ENCODE measurements at places on chromosomes 16 and 17.

DNA sequence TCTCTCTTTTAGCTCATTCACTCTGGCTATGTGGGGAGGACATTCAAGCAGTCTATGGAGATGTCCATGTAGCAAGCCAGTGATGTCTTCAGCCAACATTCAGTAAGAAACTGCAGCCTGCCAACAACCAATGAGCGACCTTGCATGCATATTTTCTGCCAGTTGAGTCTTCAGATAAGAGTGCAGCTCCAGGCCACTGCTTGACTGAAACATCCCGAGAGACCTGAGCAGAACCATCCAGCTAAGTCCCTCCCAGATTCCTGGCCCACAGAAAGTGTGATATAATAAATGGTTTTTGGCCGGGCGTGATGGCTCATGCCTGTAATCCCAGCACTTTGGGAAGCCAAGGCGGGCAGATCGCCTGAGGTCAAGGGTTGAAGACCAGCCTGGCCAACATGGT lies 10.5 kb upstream of the C17orf58 start:
- no peaks in the 10 kb centered on the region for H3K36me3 ChIP-seq
- DNase-seq = no peak
- no peak overlapping the region for H3K27ac ChIP-seq
- H3K4me1 ChIP-seq = no peaks in the 10 kb centered on the region
- H3K27me3 ChIP-seq = no peaks in the 10 kb centered on the region
- no peak overlapping the region for H3K4me3 ChIP-seq

- H3K4me3 ChIP-seq = no peak overlapping the region
- H3K27me3 ChIP-seq = no peaks in the 10 kb centered on the region
- no peak for DNase-seq
- H3K27ac ChIP-seq = no peak overlapping the region
Measured at GRCh38 chr17:43554857-43555256, 8.7 kb upstream of the ETV4 start.

DNA sequence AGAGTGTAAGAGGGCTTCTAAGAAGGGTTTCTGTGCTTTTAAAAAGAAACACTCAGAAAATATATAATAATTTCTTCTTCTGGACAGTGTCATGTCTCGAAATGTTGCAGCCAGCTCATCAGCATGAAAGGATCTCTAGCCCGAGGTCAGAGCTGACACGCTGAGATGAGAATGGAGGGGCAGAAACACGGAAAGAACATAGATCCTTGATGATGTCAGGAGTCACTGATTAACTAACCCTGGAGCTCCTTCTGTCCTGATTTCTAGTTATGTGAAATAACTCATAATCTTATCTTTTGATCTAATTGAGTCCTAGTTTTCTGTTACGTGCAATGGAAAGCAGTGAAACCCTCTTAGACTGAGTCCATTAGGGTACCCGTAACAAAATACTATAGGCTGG lies 10.3 kb upstream of the TOX3 start:
- no peaks in the 10 kb centered on the region for H3K4me1 ChIP-seq
- H3K36me3 ChIP-seq = no peaks in the 10 kb centered on the region
- H3K4me3 ChIP-seq = no peak overlapping the region

DNA sequence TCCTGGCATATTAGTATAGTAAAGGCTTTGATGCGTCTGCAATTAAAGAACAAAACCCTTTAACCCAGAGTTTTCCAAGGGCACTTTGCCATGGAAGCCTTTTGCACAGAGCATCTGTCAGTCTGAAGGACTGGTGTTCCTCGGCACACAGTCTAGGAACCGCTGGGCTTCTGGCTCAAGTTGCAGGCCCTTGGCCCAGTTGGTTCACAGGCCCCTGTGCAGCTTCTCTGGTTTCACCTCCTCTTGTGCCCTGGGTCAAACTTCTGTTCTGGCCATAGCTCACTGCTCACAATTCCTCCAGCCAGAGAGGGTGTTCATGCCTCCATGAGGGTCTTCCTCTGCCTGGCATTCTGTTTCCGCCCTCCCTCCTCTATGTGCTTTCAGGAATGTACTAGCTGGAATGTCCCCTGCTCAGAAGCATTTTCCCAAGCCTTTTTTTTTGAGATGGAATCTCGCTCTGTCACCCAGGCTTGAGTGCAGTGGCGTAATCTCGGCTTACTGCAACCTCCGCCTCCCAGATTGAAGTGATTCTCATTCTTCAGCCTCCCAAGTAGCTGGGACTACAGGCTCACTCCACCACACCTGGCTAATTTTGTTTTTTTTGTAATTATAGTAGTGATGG lies 34.5 kb upstream of the TEX2 start:
- no peak overlapping the region for H3K27ac ChIP-seq
- DNase-seq = no peak
- H3K27me3 ChIP-seq = no peaks in the 10 kb centered on the region
- no peaks in the 10 kb centered on the region for H3K36me3 ChIP-seq
- H3K4me3 ChIP-seq = no peak overlapping the region
- H3K4me1 ChIP-seq = peaks cover 4% of the 10 kb centered on the region

- no peaks in the 10 kb centered on the region for H3K4me1 ChIP-seq
- no peaks in the 10 kb centered on the region for H3K36me3 ChIP-seq
- no peak overlapping the region for H3K27ac ChIP-seq
- DNase-seq = no peak
- H3K4me3 ChIP-seq = no peak overlapping the region
- H3K27me3 ChIP-seq = no peaks in the 10 kb centered on the region
Measured at GRCh38 chr16:86775511-86775921, 197.2 kb downstream of the FOXL1 start.

GRCh38 chr16:28288114-28288513 lies 4.2 kb upstream of the SBK1 start:
- H3K36me3 ChIP-seq = no peaks in the 10 kb centered on the region
- no peak for DNase-seq
- no peaks in the 10 kb centered on the region for H3K4me1 ChIP-seq
- no peak overlapping the region for H3K4me3 ChIP-seq
- H3K27me3 ChIP-seq = peaks cover 4% of the 10 kb centered on the region

GRCh38 chr16:27268376-27269299 lies at the start of gene NSMCE1:
NSMCE1 (minus strand) TSS chr16:27268772; CDS start chr16:27257570, 11,202 bp downstream.
- peak; percentile 94 for DNase-seq
- no peaks in the 10 kb centered on the region for H3K27me3 ChIP-seq
- H3K27ac ChIP-seq = peak within 1 kb of the TSS; percentile 46
- peaks cover 18% of the 10 kb centered on the region for H3K4me1 ChIP-seq

GRCh38 chr16:57591870-57592485 lies 36.5 kb upstream of the ADGRG1 start:
- peak overlapping the region; percentile 77 for H3K27ac ChIP-seq
- H3K4me3 ChIP-seq = no peak overlapping the region
- DNase-seq = peak; percentile 6
- no peaks in the 10 kb centered on the region for H3K27me3 ChIP-seq
- H3K36me3 ChIP-seq = no peaks in the 10 kb centered on the region

DNA sequence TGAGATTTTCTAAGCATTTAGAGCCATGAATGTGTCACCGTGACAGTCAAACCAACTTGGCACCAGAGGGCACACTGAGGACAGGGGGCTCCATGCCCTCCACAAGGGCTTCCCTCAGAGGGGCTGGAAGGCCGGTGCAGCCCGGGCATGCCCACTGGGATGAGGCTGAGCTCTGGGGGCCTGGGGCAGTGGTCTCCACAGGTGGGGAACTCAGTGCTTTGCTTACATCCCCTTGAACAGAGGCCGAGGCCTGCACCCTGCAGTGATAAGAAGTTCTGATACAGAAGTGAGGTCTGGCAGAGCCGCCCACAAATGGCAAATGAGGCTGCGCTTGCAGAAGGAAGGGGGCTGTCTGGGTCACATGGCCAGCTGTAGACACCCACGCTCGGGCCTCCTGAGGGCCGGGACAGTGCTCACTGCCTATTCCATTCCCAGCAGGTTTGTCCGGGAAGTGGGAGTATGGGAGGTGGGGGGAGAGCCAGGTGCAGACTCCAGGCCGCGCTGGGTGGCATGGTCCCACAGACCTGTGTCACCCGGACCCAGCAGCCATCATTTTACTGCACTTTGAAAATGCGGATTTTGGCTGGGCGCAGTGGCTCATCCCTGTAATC lies 116.8 kb upstream of the CREBBP start:
- no peaks in the 10 kb centered on the region for H3K36me3 ChIP-seq
- no peak overlapping the region for H3K27ac ChIP-seq
- H3K27me3 ChIP-seq = no peaks in the 10 kb centered on the region
- no peak for DNase-seq
- H3K4me3 ChIP-seq = no peak overlapping the region

GRCh38 chr17:13984956-13985355 lies 84.3 kb upstream of the COX10 start:
- DNase-seq = no peak
- H3K4me1 ChIP-seq = no peaks in the 10 kb centered on the region
- no peaks in the 10 kb centered on the region for H3K36me3 ChIP-seq
- no peak overlapping the region for H3K27ac ChIP-seq
- no peak overlapping the region for H3K4me3 ChIP-seq
- no peaks in the 10 kb centered on the region for H3K27me3 ChIP-seq

- H3K36me3 ChIP-seq = no peaks in the 10 kb centered on the region
- no peak overlapping the region for H3K27ac ChIP-seq
- peak; percentile 59 for DNase-seq
Measured at GRCh38 chr17:18105595-18105994, 3.0 kb upstream of the MYO15A start.

DNA sequence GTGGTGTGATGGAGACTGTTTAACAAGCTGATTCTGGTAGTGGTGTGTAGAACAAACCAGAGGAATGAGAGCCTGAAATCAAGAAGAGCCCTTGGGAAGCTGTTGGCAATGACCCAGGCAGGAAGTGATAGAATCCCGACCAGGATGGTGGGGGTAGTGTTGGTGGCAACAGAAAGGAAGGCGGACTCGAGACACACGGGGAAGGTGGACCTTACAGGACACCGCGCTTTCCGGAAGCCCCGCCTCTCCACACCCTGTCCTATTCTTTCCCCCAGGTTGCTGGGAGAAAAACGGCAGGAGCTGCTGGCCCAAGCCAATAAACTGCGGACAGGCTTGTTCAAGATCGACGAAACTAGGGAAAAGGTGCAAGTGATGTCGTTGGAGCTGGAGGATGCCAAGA lies 30.0 kb upstream of the KDM6B start:
- H3K36me3 ChIP-seq = no peaks in the 10 kb centered on the region
- no peak for DNase-seq
- H3K27ac ChIP-seq = peak overlapping the region; percentile 52
- H3K27me3 ChIP-seq = no peaks in the 10 kb centered on the region
- peaks cover 18% of the 10 kb centered on the region for H3K4me1 ChIP-seq
